Stimulated activated naive B cell treated with anti-CD40 and anti-IgM and Interleukin-4, amounts not matched to agents 10 μg/mL and 1 μg/mL and 100 μg/mL, for 72 hours (primary cell): ENCODE measurements at places on chromosomes 4 and X.

- peak overlapping the region; percentile 76 for H3K27ac ChIP-seq
- no peak for DNase-seq
- H3K4me1 ChIP-seq: peaks cover 15% of the 10 kb centered on the region
- H3K4me3 ChIP-seq: peak overlapping the region; percentile 81
- H3K36me3 ChIP-seq: peaks cover 2% of the 10 kb centered on the region
Measured at GRCh38 chr4:40750461-40751258, 905 bp downstream of the NSUN7 start.

GRCh38 chr4:165027762-165028402 is 3.9 kb upstream of the TRIM60 start:
- H3K27me3 ChIP-seq: peaks cover 21% of the 10 kb centered on the region
- H3K36me3 ChIP-seq: no peaks in the 10 kb centered on the region
- no peak for DNase-seq
- H3K4me3 ChIP-seq: no peak overlapping the region

GRCh38 chr4:152696764-152697261 is 17.0 kb upstream of the TMEM154 start:
- no peaks in the 10 kb centered on the region for H3K36me3 ChIP-seq
- peak overlapping the region; percentile 32 for H3K27ac ChIP-seq
- H3K4me1 ChIP-seq: peaks cover 29% of the 10 kb centered on the region
- H3K27me3 ChIP-seq: peaks cover 1% of the 10 kb centered on the region
- no peak overlapping the region for H3K4me3 ChIP-seq

DNA sequence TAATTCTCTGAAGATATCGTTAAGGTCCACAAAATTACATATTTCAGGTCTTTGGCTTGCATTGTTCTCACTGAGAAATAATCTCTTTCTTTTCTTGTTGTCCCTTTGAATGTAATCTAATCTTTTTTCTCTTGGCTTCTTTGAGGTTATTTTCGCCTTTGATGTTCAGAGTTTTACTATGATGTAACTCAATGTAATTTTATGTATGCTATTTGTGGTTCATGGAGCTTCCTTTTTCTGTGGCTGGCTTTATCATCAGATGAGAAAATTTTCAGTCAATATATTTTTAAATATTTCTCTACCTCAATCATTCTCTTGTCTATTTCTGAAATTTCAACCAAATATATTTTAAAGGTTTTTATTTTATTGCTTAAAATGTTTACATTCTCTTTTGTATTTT is 672.2 kb downstream of the TRAM1L1 start:
- DNase-seq: no peak
- H3K27me3 ChIP-seq: no peaks in the 10 kb centered on the region
- no peak overlapping the region for H3K4me3 ChIP-seq
- no peak overlapping the region for H3K27ac ChIP-seq
- H3K36me3 ChIP-seq: no peaks in the 10 kb centered on the region
- no peaks in the 10 kb centered on the region for H3K4me1 ChIP-seq

DNA sequence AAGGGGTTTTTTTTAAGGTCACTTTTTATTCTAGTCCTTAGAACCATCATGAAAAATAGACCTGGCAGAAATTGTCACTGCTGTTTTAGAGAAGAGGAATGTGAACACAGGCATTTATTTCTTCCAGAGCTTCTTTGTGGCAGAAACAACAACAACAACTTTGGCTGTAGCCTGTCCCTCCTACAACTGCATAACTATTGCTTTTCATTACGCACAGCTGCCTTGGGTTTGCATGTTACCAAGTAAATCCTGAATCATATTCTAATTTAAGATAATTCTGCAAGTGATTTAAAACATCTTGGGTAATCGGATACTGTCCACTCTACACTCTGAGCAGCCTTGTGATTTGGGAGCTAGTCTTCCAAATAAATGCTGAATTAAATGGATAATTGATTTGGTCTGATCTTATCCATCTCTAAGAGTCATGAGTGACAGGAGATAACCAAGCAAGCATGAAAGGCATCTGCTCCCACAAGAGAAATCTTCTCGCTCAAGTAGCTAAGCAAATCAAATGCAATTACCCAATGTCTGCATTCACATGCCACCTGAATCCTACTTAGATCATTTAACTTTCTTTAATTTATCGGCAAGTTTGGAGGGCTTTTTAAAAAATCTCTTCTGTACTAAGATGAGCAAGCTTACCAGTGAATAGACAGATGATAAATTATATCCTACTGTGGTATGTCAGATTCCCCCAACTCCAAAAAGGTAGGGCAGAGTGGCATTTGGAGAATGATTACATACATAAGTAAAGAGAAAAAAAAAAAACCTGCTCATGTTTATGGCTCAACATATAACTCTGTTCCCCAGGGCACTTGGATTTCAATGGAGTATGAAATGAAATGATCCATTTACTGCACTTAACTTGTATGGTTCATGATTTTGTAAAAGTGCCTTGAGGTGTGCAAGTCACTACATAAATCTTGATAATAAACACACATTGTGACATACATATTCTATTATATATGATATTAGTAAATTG is 73.6 kb downstream of the EGF start:
- DNase-seq: no peak
- peaks cover 12% of the 10 kb centered on the region for H3K4me1 ChIP-seq

DNA sequence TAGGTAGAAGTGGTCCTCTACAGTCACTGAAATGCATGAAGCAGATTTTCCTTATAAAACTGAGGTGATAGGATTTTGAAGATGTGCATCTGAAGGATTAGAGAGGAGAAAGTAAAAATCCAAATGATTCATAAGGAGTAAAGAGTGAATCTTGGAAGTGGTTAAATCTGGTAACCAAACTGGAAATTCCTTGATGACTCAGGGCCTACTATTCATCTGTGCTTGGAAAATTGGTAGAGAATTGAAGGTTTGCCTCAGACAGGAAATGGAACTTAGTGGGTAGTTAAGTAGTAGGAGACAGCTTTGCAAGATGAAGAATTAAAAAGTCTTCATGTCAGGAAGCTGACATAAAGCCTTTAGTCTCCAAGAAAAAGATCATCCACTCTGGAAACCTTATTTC is 368.9 kb upstream of the CTSO start:
- no peaks in the 10 kb centered on the region for H3K27me3 ChIP-seq
- DNase-seq: no peak
- H3K4me3 ChIP-seq: no peak overlapping the region
- no peak overlapping the region for H3K27ac ChIP-seq
- H3K36me3 ChIP-seq: no peaks in the 10 kb centered on the region
- no peaks in the 10 kb centered on the region for H3K4me1 ChIP-seq

GRCh38 chr4:88722828-88723227 is 25.2 kb upstream of the NAP1L5 start:
- H3K4me1 ChIP-seq: no peaks in the 10 kb centered on the region
- H3K4me3 ChIP-seq: no peak overlapping the region
- DNase-seq: no peak
- no peak overlapping the region for H3K27ac ChIP-seq

DNA sequence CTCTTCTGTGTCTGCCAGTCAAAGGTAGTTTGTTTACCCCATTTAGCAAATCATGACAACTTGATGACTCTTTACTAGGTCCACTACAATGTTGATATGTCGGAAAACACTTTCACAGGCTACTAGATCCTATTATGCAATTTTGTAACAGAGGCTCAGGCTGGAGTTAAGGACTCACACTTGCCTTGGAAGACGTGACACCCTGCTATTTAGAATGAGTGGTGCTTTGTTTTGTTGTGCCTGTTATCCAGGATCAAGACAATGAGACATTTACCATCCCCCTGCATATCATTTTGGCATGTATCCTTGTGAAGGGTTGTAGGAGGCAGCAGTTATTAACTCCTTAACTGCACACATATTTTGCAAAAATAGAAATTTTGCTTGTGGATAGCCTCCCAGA is 263.7 kb downstream of the IL1RAPL1 start:
- H3K36me3 ChIP-seq: no peaks in the 10 kb centered on the region
- no peak for DNase-seq
- H3K27me3 ChIP-seq: no peaks in the 10 kb centered on the region

GRCh38 chr4:154982187-154983047 is 201.3 kb downstream of the RBM46 start:
- H3K27me3 ChIP-seq: no peaks in the 10 kb centered on the region
- peak; percentile 10 for DNase-seq

- DNase-seq: no peak
- no peak overlapping the region for H3K4me3 ChIP-seq
- H3K27me3 ChIP-seq: peaks cover 9% of the 10 kb centered on the region
- H3K36me3 ChIP-seq: no peaks in the 10 kb centered on the region
- H3K4me1 ChIP-seq: no peaks in the 10 kb centered on the region
- H3K27ac ChIP-seq: no peak overlapping the region
Measured at GRCh38 chrX:21711848-21712197, 46.1 kb downstream of the SMPX start.

- H3K4me1 ChIP-seq: no peaks in the 10 kb centered on the region
- no peaks in the 10 kb centered on the region for H3K36me3 ChIP-seq
- H3K4me3 ChIP-seq: no peak overlapping the region
- H3K27ac ChIP-seq: no peak overlapping the region
- no peak for DNase-seq
Measured at GRCh38 chr4:173936861-173937260, 346.6 kb downstream of the FBXO8 start.

DNA sequence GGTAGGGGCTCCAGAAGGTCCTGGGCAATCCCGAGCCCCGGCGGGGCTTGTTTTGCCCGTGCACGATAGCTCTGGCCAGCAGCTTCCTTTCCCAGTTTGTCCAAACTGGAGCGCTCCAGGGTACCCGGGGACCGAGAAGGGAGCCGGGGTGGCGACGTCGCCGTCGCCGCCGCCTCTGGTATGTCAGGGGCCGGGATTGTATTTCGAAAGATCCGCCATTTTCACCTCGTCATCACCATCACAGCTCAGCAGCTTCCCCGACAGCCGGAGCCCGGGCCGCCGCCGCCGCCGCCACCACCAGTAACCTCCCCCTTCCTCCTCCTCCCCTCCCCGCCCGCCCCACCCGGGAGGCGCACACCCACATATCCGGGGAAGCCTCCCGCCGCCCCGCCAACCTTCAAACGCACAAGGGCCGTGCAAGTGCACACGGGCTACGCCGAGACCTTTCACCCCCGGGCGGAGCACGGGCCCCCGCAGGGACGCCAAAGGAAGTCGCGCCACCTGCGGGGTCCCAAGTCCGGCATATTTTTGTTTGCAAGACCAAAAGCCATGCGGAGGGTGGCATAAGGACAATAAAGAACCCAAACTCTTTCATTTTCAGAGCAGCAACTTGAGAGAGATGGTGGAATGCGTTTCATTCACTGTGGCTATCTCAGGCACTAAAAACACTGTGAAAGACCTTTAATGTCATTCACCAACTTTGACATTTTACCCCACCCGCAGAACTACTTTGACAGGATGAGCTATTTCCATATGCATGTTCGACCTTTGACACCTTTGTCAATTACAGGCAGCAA is at the start of gene LIN54:
TSS of gene LIN54 (minus strand) at position 302 of the 797 bp plus-strand sequence. CDS start 25,979 bp downstream, outside the sequence.
- no peaks in the 10 kb centered on the region for H3K27me3 ChIP-seq
- no peaks in the 10 kb centered on the region for H3K36me3 ChIP-seq
- peak; percentile 73 for DNase-seq
